ENCODE measurements at places on chromosomes 2 and 18.

DNA sequence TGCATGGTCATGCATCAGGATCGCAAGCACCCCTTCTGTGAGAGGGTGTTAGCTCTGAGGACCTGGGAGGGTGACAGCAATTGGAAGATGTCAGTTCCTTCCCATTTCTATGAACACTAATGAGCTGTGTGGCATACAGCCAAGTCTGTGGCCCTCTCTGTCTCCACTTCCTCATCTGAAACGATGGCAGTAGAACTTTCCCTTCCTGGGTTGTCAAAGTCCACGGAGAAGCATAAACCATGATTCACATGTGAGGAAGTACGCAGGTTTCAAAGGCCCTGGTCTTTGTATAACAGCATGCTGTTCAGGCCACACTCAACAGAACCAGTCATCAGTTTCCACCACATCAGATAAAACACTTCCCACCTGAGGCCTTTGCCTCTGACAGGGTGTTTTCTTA, 167.4 kb upstream of the RAB6C start:
- no peak for DNase-seq

- peak; percentile 38 for DNase-seq
Observed at GRCh38 chr2:189440644-189440946, 679 bp upstream of the WDR75 start.

- no peak for DNase-seq
Observed at GRCh38 chr2:124683536-124684428, 658.7 kb downstream of the CNTNAP5 start.

DNA sequence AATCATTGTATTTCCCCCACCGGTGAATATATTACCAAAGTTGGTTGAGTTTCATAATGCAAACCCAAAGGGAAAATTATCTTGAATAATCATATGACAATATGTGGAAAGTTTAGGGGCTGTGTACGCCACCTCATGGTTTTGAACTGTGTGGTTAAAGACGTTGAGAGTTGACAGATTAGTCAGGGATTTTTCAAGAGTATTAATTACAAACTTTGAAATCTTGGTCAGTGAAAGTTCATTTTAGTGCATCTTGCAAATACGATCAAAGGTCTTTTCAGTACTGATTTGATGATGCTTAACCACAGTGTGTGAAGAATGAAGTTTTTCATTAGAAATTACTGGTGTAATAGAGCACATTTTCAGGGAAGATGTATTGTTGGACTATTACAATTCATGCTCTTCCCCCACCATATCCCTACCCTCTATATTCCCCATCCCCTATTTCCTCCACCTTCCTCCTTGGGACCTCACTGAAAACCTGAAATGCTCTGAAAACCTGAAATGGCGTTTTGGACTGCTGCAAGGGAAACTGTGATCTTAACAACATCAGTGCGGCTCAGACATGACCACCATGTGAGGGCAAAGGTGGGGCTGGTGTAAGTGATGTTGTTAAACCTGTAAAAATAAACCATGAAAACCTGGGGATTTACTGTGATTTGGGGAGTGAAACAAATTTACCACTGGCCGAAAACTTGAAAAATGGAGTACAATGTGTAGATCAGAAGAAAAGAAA, 4.5 kb upstream of the BCL2L11 start:
- no peak for DNase-seq

DNA sequence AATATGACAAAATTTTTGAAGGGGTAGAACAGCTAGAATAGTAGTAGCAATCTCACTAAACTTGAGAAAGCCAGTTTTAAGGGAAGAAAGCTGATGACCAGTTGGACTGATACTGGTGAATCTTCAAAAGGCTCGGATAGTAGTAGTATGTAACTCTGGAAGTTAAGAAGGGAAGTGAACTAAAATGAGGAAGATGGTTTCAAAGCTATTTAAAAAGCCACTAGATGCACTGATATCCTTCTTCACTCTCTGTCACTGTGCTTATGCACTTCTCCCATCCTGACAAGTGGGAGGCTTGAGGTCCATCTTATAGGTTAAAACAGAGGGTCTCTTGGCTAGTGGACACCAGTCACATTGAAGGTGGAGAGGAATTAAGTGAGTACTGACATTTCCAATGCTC, 141.1 kb downstream of the NCOA1 start:
- no peak for DNase-seq

- no peak for DNase-seq
Observed at GRCh38 chr2:127575185-127575765, 39.8 kb downstream of the MYO7B start.

DNA sequence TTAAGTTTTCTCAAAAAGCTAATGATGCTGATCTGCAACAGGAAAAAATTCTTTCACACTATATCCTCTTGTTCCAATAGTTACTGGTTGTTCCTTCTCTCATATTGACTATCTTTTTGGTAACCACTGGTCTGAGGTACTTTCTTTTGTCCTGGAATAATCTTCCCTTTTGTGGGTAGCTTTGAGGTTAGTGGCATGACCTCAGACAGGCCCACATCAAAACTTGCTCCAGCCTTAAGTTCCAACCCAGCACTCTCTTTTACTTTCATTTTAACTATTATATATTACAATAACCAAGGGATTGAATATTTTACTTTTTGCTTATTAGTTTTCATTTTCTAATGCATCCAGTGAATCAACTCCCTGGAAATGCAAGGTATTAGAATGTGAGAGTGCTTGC, 9.5 kb downstream of the REG1A start:
- no peak for DNase-seq

All from iPS-NIHi11 (cell line).